ENCODE measurements at places on chromosomes 4 and X. TPM values are rescaled to one million over a fixed set of nuclear protein-coding genes. Genes with fewer than 3 reads are reported as not detected.

The ZNF630 gene
- total RNA-seq = 6.4 TPM

The HOPX gene
- total RNA-seq = 1.9 TPM

The PALLD gene
- 112 TPM for total RNA-seq

The NDP gene
- total RNA-seq = not detected

GRCh38 chr4:182918791-182919302, 1.7 kb upstream of the DCTD start:
- DNase-seq = no peak

DNA sequence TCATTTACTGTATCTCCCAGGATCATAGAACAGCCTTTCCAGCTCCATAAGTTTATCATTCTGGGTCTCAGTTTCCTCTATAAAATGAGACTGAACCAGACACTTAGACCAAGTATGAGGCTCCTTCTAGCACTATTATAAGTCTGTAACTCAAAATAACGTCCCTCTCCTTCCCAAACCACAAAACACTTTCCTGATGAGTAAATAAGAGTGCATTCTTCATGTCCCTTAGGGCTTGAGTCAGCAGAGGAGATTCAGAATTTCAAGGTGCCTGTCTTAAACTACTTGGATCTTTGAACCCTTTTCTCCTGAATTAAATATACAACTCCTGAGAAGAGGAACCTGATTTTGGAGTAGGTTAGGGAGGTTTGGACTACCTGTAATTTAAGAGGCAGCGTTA, 62.6 kb downstream of the GLRA2 start:
- no peak for DNase-seq

GRCh38 chr4:168221301-168221700, 97.3 kb downstream of the DDX60 start:
- DNase-seq = no peak

GRCh38 chr4:169259271-169259670, 11.5 kb downstream of the SH3RF1 start:
- no peak for DNase-seq

DNA sequence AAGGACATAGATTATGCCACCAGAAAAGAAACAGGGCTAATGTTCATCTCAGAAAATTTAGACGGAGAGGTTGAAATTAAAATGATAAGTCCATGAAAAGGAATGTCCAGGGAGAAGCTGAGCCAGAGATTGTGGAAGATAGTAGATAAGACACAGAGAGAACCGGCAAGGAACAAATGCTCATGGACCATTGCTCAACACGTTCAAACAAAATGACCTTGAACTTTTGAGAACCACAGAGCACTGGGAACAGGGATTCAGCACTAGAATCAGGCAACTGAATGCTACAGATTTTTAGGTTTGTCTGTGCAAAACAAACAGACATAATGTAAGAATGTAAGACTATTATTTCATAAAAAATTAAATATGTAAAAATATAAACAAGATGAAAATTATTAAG, 206.3 kb downstream of the PDGFC start:
- DNase-seq = no peak

- no peak for DNase-seq
Observed at GRCh38 chrX:118350706-118351105, 4.8 kb downstream of the WDR44 start.

The UCP1 gene
- total RNA-seq = not detected

DNA sequence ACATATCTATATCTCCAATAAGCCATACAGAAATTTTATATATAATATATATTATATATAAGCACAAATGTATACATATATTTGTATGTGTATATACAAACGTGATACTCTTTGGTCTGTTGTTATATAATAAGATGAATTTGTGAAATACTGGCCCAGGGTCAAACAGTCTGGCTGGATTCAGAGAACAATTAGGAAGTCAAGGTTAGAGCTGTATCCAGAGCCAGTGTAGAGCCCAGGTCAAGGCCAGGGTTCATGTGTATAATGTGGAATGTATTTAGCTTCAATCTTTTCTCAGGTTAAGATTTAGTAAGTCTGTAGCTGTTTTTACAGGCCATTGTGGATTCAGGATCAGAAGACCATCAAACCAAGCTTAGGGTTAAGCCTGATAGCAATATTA, 3.8 kb upstream of the ENOX2 start:
- DNase-seq = no peak
